ENCODE measurements at places on chromosomes 11 and 22.

DNA sequence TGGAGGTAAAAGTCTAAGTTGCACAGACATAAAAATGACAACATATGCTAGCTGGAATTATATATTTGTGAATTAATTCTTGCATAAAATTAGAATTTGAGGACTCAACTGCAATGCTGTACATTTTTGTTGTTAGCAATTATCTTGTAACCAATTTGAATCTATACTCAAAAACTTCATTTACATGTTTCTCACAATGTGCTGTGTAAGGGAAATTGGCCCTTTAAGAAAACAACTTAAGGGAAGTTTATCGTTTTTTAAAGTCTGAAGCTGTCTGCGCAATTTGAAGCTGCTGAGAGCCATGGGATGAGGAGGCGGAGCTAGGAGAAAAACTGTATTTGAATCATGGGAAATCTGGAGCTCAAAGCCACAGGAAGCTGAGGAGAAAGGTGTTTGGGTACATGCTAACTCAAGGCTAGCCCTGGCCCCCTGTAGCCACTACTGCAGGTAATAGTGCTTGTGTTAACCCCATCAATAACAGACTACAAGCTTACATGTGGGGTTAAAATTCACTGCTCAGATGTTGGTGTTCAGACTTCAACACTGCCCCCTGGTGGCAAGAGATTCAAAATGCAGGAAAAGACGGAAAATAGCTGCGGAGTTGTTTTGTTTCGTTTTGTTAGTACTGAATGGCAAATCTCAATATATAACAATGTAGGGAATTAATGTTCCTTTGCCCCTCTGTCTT is 126.1 kb downstream of the BRD1 start:
- peak; percentile 27 for DNase-seq

GRCh38 chr11:61267437-61267841 is 26.5 kb downstream of the PGA5 start:
- DNase-seq, result peak; percentile 58

DNA sequence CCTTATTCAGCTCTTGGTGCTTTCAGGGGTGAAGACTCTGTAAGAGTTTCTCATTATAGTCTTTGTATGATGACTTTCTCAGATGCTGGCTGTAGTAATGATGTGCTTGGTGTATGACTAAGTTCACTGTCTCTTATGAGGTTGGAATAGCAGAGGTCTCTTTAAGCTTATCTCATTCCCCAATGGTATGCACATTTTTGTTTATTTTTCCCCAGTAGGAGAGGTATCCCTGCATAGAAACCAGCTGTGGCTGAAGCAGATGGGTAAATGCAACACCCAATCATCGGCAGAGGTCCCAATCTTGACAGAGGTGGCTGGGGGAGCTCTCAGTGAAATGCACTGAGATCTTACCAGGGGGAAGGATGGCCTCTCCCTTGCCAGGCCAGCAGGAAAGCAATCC is 34.6 kb downstream of the BBOX1 start:
- no peak for DNase-seq

DNA sequence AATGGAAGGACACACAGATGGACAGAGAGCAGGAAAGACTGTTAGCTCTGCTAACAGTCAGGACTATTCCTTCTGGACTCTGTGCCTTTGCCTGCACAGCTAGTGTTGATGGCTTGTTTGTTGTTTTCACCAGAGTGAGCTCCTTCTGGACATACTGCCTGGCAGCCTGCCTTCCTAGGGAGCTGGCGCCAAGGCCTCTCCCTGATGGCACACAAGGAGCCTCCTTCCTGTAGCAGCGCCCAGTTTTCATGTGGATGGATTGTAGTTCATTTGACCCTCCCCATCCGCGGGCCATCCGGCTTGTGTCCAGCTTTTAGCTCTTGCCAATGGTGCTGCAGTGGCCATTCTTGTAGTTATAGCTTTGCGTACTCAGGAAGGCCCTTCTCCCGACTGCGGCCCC is 16.6 kb upstream of the BCR start:
- no peak for DNase-seq

DNA sequence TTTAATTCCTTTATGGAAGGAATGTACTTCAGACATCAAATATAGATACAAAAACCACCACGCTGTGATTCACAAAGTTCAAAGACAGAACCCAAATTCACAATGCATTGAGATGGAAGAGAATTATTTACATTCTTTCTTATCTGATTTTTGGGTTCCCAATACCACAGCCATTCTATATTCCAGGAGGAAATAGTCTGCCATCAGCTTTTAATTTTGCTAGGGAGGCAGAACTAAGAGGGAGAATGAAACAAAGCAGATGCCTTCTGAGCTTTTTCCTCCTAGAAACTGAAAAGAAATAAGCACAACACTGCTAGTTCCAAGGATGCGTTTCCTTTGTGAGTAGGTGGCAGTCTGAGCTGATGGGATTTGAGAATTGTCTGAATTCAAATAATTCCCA is 283.0 kb upstream of the NARS2 start:
- no peak for DNase-seq

GRCh38 chr11:111347723-111348115 is 31.4 kb downstream of the POU2AF1 start:
- DNase-seq, result no peak

DNA sequence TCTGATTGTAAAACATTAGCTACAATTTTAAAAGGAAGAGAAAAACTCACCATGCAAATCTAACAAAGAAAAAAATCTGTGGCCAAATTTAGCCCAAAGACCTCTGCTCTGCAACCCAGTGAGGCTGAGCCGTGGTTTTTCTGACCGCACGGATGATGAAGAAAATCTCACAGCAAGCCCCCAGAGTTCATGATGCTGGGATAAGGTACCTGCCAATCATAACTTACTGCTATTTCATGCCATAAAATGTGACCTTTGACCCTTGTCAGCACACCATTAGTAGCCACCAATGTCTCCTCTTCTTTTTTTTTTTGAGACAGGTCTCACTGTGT is 11.1 kb downstream of the CERK start:
- DNase-seq, result no peak

DNA sequence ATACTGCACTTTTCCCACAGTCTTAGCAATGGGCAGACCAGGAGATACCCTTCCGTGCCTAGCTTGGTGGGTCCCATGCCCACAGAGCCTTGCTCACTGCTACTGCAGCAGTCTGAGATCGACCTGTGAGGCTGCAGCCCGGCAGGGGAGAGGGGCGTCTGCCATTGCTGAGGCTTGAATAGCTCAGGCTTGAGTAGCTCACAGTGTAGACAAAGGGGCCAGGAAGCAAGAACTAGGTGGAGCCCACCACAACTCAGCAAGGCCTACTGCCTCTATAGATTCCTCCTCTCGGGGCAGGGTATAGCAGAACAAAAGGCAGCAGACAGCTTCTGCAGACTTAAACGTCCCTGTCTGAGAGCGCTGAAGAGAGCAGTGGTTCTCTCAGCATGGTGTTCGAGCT is 118.1 kb downstream of the BARX2 start:
- DNase-seq, result no peak

All from hematopoietic multipotent progenitor cell treated with erythropoietin and hydrocortisone succinate and interleukin-3 and kit ligand, for 17 days (in vitro differentiated cells).